ENCODE measurements at places on chromosomes 16 and 17. TPM values are rescaled to one million over a fixed set of nuclear protein-coding genes. Genes with fewer than 3 reads are reported as not detected.

Gene MSLN
- total RNA-seq: not detected

Gene CACNG1
- total RNA-seq: not detected

Gene TBC1D26
- total RNA-seq: not detected

Gene PABPN1L
- total RNA-seq: not detected

Gene CXCL16
- 1.6 TPM for total RNA-seq

Gene HOXB7
- total RNA-seq: 3.5 TPM

Gene CYGB
- 13.9 TPM for total RNA-seq

Gene ATAD5
- 8.0 TPM for total RNA-seq

Gene CRISPLD2
- 6.5 TPM for total RNA-seq

Gene ADAD2
- total RNA-seq: not detected

Gene TMC8
- not detected for total RNA-seq

Gene NKD1
- under 0.01 TPM for total RNA-seq

Gene TBX4
- under 0.01 TPM for total RNA-seq

Gene DOC2B
- total RNA-seq: not detected

Gene USP6
- not detected for total RNA-seq

Gene CES3
- under 0.01 TPM for total RNA-seq

Gene CTRB2
- not detected for total RNA-seq

Gene SHBG
- total RNA-seq: 0.39 TPM

Gene IL34
- 0.59 TPM for total RNA-seq

Gene CALCOCO2
- total RNA-seq: 61.8 TPM

Gene KRTAP2-1
- not detected for total RNA-seq

Measured in subcutaneous preadipocyte (primary cell).